ENCODE measurements at places on chromosomes 6 and 20. TPM values are rescaled to one million over a fixed set of nuclear protein-coding genes. Genes with fewer than 3 reads are reported as not detected.

CDK5RAP1 gene
- 26.2 TPM for total RNA-seq

HEBP2 gene
- total RNA-seq: 49.0 TPM

SMPDL3A gene
- 8.0 TPM for total RNA-seq

LY6G6D gene
- total RNA-seq: not detected

RAD21L1 gene
- not detected for total RNA-seq

ZBTB46 gene
- 9.9 TPM for total RNA-seq

VSTM2L gene
- 5.4 TPM for total RNA-seq

MACROD2 gene
- total RNA-seq: 4.2 TPM

CST3 gene
- total RNA-seq: 2,392 TPM
